Fibroblast of lung (primary cell): ENCODE measurements at places on chromosomes 3 and 15. TPM values are rescaled to one million over a fixed set of nuclear protein-coding genes. Genes with fewer than 3 reads are reported as not detected.

The IQCB1 gene
- 13.4 and 19.3 TPM in 2 replicates for total RNA-seq

The SLC22A13 gene
- total RNA-seq: 0.26 and 0.33 TPM in 2 replicates

The ERICH6 gene
- under 0.01 TPM in 1 of 2 replicates, not detected in the other for total RNA-seq

The DNAH1 gene
- 1.8 and 3.0 TPM in 2 replicates for total RNA-seq

The ZPLD1 gene
- 0.17 TPM in 1 of 2 replicates, not detected in the other for total RNA-seq
